ENCODE measurements at places on chromosomes 6 and 20. TPM values are rescaled to one million over a fixed set of nuclear protein-coding genes. Genes with fewer than 3 reads are reported as not detected.

BHLHE23 gene
- not detected for total RNA-seq

MYCT1 gene
- total RNA-seq: 4.6 TPM

NKX2-4 gene
- not detected for total RNA-seq

- no peak for DNase-seq
These were observed 7.1 kb downstream of the RAMACL start for GRCh38 chr6:166579237-166579850.

- no peak for DNase-seq
These were observed 62.2 kb downstream of the BTBD9 start for GRCh38 chr6:38577492-38577891.

DNA sequence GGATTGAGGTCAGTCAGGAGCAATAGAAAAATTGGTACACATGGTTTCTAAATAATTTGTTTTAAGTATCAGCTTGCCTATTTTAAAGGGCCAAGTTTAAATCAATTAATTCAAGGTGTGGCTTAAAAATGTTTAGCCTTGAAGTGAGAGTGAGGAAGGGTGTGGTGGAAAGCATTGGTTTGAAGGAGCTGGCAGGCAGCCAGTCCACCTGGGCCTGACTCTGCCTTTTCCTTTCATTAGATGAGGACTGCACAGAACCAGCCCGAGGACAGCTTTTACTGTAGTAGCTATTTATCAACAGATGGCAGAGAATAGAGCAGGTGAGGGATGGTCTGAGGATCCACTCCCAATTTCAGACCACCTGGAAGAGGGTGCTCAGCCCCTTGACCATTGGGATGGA is 42.4 kb downstream of the DHX35 start:
- DNase-seq: no peak

- no peak for DNase-seq
These were observed 122.6 kb downstream of the FUT9 start for GRCh38 chr6:96138406-96138805.

DNA sequence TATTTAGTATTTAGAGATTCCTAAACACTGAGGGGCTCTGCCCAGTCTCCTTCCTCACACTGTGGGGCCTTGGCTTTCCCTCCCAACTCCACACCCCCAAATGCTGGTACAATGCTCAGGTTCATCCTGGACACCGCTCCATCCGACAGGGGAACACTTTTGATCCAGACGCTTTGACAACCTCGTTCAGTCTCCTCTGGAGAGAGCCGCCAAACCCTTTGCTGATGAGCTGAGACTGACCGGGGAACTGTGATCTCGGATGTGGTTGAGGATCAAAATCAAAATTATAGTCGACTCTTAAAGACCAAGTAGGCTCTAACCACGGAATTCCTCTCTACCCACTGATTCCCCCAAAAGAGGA is 38.8 kb upstream of the HLA-E start:
- no peak for DNase-seq

DNA sequence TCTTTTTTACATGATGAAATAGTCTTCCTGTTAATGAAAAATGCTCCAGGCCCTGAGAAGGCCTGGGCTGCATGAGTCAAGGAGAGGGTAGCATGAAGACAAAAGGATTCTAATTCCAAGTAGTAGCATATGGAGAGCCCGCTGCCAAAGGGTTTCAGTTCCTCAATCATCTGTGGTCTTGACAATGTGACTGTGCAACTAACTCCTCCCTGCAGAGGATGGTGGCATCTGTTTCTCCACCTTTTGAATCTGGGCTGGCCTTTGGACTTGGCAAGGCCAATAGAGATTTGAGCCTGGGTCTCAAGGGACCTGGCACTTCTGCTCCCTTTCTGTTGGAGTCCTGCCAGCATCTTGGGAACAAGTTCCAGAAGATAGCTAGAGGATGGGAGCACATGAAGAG is 35.1 kb upstream of the ANKEF1 start:
- DNase-seq: peak; percentile 33

GRCh38 chr6:35634316-35634715 is 54.4 kb downstream of the FKBP5 start:
- DNase-seq: peak; percentile 51

DNA sequence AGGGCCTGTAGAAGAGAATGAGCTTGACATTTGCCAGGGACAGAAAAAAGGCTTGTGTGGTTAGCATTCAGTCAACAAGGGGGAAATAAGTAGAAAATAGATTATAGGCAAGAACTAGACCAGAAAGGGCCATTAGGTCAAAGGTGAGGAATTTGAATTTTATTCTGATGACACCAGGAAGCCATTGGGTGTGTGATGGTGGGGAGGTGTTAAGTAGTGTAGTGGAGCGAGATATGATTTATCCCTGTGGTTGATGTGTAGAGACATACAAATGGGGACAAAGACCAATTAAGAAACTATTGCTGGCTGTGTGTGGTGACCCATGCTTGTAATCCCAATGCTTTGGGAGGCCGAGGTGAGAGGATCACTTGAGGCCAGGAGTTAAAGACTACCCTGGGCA is 11.0 kb downstream of the DSTN start:
- no peak for DNase-seq

DNA sequence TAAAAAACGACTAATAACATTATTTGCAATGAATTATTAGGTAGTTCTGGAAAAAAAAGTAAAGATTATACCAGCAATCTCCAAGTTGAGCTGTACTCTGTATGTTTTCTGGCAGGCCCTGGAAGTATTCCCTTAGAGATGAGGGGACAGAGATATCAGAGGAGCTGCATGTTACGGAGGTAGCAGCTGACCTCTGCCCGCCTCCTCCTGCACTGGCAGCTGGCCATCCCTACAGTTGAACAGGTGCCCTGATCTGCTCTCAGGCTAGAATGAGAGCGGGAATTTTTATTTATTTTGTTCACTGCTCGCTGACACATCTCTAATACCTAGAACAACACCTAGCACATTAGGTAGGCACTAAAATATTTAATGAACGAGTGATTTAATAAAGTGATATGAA is 23.1 kb downstream of the FBXL4 start:
- peak; percentile 78 for DNase-seq

DNA sequence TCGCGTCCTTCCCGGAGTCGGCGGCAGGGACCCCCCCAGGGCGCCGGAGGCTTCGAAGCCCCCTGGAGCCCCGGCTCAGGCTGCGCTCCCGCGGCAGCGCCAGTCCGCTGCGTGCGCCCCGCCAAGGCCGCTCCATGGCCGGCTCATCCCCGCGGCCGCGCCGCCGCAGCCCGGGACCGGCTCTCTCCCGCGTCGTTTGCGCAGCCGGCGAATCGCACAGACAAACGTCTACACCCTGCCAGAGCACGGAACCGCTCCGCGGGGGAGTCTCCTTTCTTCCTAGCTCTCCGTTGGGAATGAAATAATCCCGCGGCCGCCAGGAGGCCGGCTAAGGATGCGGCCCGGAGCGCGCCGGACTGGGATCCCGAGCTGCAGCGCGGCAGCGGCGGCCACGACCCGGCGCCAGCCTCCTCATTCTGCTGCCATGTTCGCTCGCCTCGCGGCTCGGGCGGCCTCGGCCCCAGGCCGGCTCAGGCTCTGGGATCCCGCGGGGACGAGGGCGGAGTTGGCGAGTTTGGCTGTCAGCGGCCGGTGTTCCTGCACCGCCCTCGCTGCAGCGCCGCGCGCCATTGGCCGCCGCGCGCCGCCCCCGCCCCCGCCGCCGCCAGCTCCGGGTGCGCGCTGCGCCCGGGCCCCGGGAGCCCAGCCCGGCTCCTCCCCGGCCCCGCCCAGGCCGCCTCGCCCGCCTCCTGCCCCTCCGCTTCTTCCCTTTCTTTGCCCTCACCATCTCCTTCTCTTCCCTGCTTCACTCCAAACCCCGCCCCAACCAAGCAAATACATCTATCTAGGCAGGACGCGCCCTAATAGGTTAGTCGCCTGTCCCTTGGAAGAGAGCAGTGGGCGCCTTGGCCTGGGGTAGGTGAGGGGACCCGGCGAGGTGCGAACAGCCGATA is at the start of gene GFOD1:
Gene GFOD1, minus strand, starts transcription at position 479 of the 893 bp plus-strand sequence. CDS start 710 bp downstream, outside the sequence.
- DNase-seq: peak; percentile 80

DNA sequence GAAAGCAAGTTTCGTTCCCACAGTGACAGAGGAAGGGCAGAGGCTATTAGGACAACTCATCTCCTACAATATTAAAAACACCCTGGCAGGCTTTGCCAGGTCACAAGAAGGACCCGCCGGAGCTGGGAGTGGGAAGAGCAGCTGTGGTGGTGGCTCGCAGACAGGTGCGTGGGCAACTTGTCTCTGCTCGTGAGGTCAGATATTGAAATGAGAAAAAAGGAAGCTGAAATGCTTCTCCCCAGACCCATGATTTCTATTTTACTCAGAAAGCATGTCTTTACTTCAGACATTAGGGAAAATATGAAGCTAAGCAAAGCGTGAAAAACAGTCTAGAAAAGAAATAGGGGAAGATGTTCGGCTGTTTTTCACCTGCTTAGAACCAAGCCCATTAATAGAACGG is 166.3 kb upstream of the EEF1E1 start:
- DNase-seq: no peak

DNA sequence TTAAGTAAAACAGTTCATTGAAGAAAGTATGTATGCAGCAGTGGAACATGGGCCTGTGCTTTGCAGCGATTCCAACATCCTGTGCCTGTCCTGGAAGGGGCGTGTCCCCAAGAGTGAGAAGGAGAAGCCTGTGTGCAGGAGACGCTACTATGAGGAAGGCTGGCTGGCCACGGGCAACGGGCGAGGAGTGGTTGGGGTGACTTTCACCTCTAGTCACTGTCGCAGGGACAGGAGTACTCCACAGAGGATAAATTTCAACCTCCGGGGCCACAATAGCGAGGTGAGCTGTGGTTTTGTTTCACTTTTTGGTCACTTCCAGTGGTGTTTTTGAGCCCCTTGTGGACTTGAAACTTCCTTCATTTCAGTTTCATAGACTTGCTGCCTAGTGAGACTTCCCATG is 1.7 kb downstream of the TULP4 start:
- no peak for DNase-seq

- DNase-seq: no peak
These were observed 17.1 kb downstream of the GFRA4 start for GRCh38 chr20:3646067-3646440.

DNA sequence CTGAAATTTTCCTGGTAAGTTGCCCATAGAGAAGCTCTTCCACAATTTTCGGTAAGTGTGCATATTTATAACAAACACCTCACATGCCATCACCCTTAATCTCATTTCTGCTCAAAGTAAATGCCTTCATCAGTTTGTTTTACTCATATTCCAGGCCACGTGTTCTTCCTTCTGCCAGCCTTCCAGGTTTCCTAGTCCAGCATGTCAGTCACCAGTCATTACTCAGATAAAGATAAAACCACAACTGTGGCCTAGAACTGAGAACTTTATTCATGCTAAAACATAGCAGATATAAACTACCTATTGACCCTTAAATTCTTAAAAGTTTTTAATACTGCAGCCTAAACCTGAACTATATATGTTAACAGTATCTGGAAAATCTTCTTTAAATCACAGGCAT is 149.5 kb upstream of the SLC22A16 start:
- peak; percentile 43 for DNase-seq

DNA sequence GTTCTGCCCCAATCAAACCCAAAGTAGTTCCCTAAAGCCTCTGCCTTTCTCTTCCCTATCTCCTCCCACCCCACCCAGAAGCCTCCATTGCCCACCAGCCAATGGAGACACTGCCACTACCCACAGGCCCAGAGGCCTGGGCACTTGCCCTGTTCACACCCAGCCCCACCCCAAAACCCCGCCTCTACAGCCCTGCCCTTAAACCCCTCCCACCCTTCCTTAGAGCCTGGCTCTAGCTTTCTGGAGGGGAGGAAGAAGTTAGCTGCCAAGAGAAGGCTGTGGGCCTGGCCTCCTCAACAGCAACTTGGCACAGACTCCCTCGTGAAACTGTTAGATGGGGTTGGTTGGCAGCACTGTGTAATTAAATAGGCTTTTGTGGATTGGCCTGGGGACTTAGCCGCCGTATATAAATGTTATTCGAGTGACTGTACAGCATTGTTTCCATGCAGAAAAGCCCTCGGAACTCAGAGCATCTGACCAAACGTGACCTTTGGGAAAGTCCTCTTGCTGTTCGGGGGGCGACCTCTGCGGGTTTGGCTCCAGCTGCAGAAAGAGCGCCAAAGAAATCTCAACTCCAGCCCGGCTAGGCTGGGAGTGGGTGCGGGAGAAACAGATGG is 31.4 kb downstream of the COL11A2 start:
- DNase-seq: peak; percentile 36

DNA sequence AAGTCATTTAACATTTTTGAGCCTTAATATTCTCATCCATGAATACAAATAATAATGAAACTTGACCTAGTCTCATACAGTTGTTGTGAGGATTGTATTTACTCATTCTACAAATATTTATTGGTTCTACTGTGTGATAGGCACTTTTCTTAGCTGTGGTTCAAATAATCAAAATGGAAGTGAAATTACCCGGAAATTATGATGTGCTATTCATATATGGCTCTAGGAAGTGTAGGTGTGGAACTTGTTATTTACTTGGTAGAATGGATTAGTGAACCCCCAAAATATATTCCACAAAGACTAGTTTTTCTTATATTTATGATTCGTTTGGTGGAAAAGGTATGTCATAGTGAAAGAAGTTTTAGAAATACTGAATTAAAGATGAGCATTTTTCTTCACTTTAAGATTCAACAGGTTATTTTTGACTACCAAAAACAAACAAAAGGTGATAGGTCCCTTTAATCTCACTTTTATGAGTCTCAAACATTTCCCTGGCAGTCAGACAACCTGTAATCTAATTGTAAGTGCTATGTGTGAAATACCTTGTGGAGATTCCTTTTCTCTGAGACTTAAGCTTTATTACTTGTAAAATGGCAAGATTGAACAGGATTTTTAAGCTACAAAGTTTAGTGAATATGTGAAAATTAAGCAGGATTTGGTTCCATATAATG is 77.8 kb downstream of the STXBP5 start:
- no peak for DNase-seq
